ENCODE measurements at places on chromosomes 13 and 19. TPM values are rescaled to one million over a fixed set of nuclear protein-coding genes. Genes with fewer than 3 reads are reported as not detected.

GRCh38 chr19:44260695-44261446, 1.2 kb downstream of the ZNF233 start:
- H3K27ac ChIP-seq, result no peak overlapping the region
- no peaks in the 10 kb centered on the region for H3K4me1 ChIP-seq
- no peaks in the 10 kb centered on the region for H3K27me3 ChIP-seq
- no peaks in the 10 kb centered on the region for H3K36me3 ChIP-seq

GRCh38 chr19:57978586-57979289, 4.4 kb upstream of the C19orf18 start:
- no peak overlapping the region for H3K27ac ChIP-seq
- DNase-seq, result no peak
- H3K36me3 ChIP-seq, result peaks cover 41% of the 10 kb centered on the region
- H3K27me3 ChIP-seq, result no peaks in the 10 kb centered on the region
- no peaks in the 10 kb centered on the region for H3K4me1 ChIP-seq

GRCh38 chr13:41099986-41100385, 32.6 kb downstream of the KBTBD6 start:
- H3K4me1 ChIP-seq, result no peaks in the 10 kb centered on the region
- no peak overlapping the region for H3K27ac ChIP-seq
- H3K4me3 ChIP-seq, result no peak overlapping the region
- no peaks in the 10 kb centered on the region for H3K27me3 ChIP-seq
- DNase-seq, result no peak
- H3K36me3 ChIP-seq, result no peaks in the 10 kb centered on the region

DNA sequence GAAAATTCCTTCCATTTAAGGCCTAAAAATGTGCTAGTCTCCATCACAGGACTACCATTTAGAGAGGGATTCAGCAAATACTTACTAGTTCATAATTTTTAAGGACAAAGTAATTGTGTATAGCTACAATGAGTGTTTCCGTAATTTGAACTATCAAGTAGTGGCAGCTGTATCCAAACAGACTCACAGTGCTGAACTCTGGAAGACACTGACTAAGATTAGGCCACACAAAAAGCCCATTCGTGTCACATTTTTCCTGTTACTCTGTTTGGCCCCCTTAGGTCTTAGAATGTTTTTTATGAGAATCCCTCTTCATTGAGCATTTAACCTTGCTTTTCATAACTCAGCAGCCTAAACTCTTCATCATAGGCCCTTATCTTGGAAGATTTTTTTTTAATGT, 731.2 kb upstream of the PCDH9 start:
- H3K36me3 ChIP-seq, result no peaks in the 10 kb centered on the region
- no peaks in the 10 kb centered on the region for H3K4me1 ChIP-seq
- H3K27ac ChIP-seq, result no peak overlapping the region
- no peak for DNase-seq
- no peak overlapping the region for H3K4me3 ChIP-seq

DNA sequence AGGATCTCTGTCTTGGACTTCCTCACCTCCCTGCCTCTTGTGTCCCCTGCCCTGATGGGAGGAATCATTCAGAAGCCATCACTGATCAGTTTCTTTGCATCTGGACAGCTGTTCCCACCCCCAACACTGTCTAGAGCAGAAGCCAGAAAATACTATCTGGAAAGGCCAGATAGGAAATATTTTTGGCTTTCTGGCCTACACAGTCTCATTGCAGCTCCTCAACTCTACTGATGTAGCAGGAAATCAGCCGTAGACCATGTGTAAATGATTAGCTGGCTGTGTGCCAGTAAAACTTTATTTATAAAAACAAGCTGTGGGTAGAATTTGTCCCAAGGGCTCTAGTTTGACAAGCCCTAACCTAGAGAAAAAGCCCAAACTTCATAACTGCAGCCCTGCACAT, 5.6 kb downstream of the SIGLEC7 start:
- H3K27me3 ChIP-seq, result no peaks in the 10 kb centered on the region
- no peak overlapping the region for H3K27ac ChIP-seq
- no peaks in the 10 kb centered on the region for H3K36me3 ChIP-seq
- H3K4me3 ChIP-seq, result no peak overlapping the region

GRCh38 chr19:7852851-7853769, 21.1 kb downstream of the PRR36 start:
- peaks cover 9% of the 10 kb centered on the region for H3K4me1 ChIP-seq
- no peaks in the 10 kb centered on the region for H3K27me3 ChIP-seq
- peak; percentile 59 for DNase-seq
- H3K36me3 ChIP-seq, result no peaks in the 10 kb centered on the region
- no peak overlapping the region for H3K4me3 ChIP-seq

Gene ZNF85
- total RNA-seq, result 13.4 TPM

Gene SELENOV
- not detected for total RNA-seq

Gene CEACAM19
- total RNA-seq, result 0.18 TPM

GRCh38 chr19:13109361-13110098, 6.9 kb upstream of the LYL1 start:
- no peak overlapping the region for H3K4me3 ChIP-seq
- peaks cover 7% of the 10 kb centered on the region for H3K4me1 ChIP-seq
- no peaks in the 10 kb centered on the region for H3K27me3 ChIP-seq
- H3K27ac ChIP-seq, result no peak overlapping the region
- DNase-seq, result no peak
- H3K36me3 ChIP-seq, result no peaks in the 10 kb centered on the region

Gene SBK2
- total RNA-seq, result not detected

Gene ZIC5
- total RNA-seq, result not detected

DNA sequence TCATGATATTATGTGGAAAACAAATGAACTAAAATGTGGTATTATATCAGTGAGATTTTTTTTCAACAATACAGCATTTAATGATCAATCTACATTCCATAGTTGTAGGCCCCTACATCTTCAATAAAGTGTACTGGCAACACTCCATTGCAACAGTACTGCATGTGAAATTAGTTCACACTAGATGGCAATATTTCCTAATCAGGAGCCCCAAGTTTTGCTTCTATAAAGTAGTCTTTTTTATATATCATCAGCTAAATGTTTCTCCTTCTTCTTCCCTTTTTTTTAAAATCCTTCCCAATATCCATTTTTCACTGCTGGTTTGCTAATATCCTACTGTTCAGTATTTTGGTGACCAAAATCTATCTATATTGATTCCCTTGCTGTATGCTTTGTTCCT, 528.3 kb upstream of the ATXN8OS start:
- H3K36me3 ChIP-seq, result no peaks in the 10 kb centered on the region
- no peaks in the 10 kb centered on the region for H3K27me3 ChIP-seq
- no peak overlapping the region for H3K4me3 ChIP-seq
- no peaks in the 10 kb centered on the region for H3K4me1 ChIP-seq
- DNase-seq, result no peak

GRCh38 chr13:32300406-32300805, 14.8 kb downstream of the ZAR1L start:
- H3K27ac ChIP-seq, result no peak overlapping the region
- DNase-seq, result no peak
- no peaks in the 10 kb centered on the region for H3K4me1 ChIP-seq
- H3K36me3 ChIP-seq, result no peaks in the 10 kb centered on the region
- H3K27me3 ChIP-seq, result no peaks in the 10 kb centered on the region
- no peak overlapping the region for H3K4me3 ChIP-seq

Gene ZNF491
- total RNA-seq, result 1.1 TPM

GRCh38 chr19:15042826-15043225, 6.5 kb upstream of the CASP14 start:
- H3K27ac ChIP-seq, result no peak overlapping the region
- no peak overlapping the region for H3K4me3 ChIP-seq
- H3K4me1 ChIP-seq, result no peaks in the 10 kb centered on the region
- DNase-seq, result no peak

DNA sequence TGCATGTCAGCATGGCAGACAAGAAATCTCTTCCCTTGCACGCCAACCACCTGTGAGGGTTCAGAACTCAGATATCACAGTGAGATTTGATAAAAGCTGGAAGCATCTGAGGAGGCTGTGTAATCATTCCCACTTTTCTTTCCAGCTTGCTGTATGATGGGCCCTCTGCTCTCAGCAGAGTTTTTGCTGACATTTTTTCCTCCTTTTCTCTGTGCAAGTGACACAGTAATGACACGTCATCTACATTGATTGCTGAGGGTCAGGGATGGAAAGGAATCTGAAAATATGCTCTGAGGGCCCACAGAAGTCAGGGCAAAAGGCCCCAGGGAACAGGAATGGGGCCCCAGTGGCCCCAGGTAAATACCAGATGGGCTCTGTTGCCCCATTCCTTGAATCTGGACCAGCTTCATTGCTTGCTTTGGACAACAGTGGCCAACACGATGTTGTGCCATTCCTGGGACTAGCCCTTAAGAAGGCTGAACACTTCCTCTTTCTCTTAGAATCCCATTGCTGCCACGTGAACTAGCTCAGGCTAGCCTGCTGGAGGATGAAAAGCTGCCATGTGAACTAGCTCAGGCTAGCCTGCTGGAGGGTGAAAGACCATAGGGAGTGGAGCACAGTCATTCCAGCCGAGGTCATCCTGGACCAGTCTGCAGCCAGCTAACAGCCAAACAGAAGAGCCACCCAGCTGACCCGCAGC, 68.2 kb downstream of the CACNA1A start:
- H3K4me3 ChIP-seq, result no peak overlapping the region
- no peaks in the 10 kb centered on the region for H3K27me3 ChIP-seq
- H3K36me3 ChIP-seq, result no peaks in the 10 kb centered on the region
- no peaks in the 10 kb centered on the region for H3K4me1 ChIP-seq
- no peak for DNase-seq

Gene ERFL
- 1.3 TPM for total RNA-seq

- H3K27ac ChIP-seq, result no peak overlapping the region
- H3K4me3 ChIP-seq, result no peak overlapping the region
- no peaks in the 10 kb centered on the region for H3K27me3 ChIP-seq
Measured at GRCh38 chr13:20680416-20681080, 23.0 kb upstream of the IL17D start.

DNA sequence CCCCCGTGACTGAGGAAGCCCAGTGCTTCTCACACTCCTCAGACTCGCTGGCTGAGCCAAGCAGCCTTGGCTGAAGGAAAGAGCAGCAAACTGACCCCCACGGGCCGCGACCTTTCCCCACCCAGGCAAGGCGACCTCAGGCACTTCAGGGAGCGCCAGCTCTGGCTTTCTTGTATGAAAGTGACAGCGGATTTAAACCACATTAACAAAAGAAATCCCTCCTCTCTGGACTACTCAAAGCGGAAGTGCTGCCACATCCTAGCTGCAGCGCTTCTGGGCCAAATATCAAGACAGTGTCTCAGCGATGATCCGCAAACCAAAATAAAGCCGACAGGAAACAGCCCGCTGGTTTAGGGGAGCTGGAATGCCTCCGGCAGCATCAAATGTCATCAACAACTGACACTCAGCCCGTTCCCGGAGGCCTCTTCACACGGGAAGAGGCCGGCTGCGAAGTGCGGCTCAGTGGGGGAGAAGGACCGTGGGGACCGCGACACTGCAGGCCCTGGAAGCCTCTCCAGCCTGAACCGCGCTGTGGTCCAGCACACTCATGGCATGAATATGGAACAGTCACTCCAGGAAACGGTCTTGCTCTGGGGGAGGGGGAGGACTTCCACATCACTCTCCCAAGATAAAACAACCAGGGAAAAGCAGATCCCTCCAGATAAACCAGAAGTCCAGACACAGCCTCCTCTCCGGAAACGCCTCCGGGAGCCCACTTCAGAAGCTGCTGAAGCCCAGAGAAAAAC, 1.4 kb downstream of the RASA3 start:
- H3K27me3 ChIP-seq, result no peaks in the 10 kb centered on the region
- peak overlapping the region; percentile 85 for H3K27ac ChIP-seq
- H3K4me1 ChIP-seq, result peaks cover 63% of the 10 kb centered on the region
